WTC11 (cell line): ENCODE measurements at places on chromosomes 5 and 9. TPM values are rescaled to one million over a fixed set of nuclear protein-coding genes. Genes with fewer than 3 reads are reported as not detected.
A peak's percentile ranks its signal among the peaks of the same experiment; 100 is the strongest.

DNA sequence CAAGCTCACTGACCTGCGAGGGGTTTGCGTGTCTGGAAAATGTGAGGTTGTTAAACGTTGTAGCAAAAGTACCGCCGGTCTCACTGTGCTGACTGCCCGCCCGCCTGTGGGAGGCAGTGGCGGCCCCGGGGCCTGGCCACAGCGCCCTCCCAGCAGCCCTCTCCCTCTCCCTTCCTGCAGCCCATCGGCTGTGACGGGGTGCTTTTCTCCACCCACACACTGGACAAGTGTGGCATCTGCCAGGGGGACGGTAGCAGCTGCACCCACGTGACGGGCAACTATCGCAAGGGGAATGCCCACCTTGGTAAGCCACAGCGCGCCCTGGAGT lies 6.2 kb downstream of the ADAMTSL2 start:
- H3K27me3 ChIP-seq: peaks cover 5% of the 10 kb centered on the region
- H3K4me3 ChIP-seq: no peak overlapping the region; the same call in none of the 2 replicates
- H3K36me3 ChIP-seq: no peaks in the 10 kb centered on the region
- H3K27ac ChIP-seq: no peak overlapping the region

The SPARC gene
- total RNA-seq: 357 to 418 TPM (median 358 TPM) in 3 replicates

- no peaks in the 10 kb centered on the region for H3K36me3 ChIP-seq
- no peak overlapping the region for H3K4me3 ChIP-seq
- no peak overlapping the region for H3K27ac ChIP-seq
Measured at GRCh38 chr9:128045831-128046230, 21.3 kb downstream of the NAIF1 start.

The ANKRD31 gene
- 0.09 to 0.18 TPM (median 0.09 TPM) in 3 replicates for total RNA-seq

DNA sequence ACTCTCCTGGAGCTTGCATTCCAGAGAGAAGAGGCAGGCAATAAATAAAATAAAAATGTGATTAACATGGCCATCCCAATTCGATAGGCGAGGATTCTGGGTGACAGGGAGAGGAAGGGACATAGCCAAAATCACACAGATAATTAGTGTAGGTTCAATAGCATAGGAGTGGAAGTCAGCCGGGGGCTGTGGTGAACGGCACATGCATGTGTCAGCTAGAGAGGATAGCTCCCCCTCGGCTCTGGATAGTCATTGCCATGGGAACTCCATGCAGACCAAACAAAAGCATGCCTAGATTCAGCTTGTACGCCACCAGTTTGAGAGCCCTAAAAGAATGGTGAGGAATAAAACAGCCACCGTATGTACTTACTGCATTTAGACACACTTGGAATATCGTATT lies 223.5 kb downstream of the GRIA1 start:
- no peaks in the 10 kb centered on the region for H3K4me1 ChIP-seq
- no peak overlapping the region for H3K27ac ChIP-seq
- no peaks in the 10 kb centered on the region for H3K36me3 ChIP-seq
- H3K27me3 ChIP-seq: no peaks in the 10 kb centered on the region

GRCh38 chr5:78293851-78294247 lies 649 bp downstream of the AP3B1 start:
- H3K36me3 ChIP-seq: no peaks in the 10 kb centered on the region
- H3K27ac ChIP-seq: peak overlapping the region; percentile 95
- H3K4me1 ChIP-seq: peaks cover 34% of the 10 kb centered on the region
- no peak for DNase-seq
- peak overlapping the region; percentile 93 for H3K4me3 ChIP-seq

DNA sequence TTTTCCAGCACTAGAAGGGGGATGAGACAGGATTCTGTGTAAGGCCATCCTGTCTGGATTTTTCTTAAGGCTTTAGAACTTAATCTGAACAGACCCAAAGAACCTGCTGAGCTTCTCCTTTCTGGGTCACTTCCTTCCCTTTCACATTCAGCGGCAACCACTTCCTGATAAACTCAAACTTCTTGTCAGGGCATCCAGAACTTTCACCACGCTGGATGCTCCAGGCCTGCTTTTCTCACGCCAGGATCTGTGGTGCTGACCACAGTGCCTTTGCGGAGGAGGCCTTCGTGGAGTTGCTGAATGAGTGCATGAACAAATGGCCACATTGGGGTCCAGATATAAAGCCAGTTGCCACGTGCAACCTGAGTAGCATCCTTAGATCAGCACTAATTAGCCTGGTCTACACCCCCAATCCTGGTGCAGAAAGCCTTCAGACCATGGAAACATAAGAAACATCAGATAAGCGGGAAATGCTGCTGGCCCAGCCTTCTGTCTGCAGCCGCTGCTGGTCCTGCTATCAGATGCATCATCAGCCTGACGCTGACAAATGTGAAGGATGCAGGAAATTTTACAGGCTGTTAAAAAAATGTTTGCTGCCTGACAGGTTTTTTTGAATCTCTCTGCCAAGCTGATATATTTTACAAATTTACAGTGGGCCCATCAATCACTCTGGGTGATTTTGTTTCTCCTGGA lies 75.3 kb upstream of the BARHL1 start:
- H3K27me3 ChIP-seq: no peaks in the 10 kb centered on the region
- H3K36me3 ChIP-seq: no peaks in the 10 kb centered on the region
- no peak overlapping the region for H3K27ac ChIP-seq

DNA sequence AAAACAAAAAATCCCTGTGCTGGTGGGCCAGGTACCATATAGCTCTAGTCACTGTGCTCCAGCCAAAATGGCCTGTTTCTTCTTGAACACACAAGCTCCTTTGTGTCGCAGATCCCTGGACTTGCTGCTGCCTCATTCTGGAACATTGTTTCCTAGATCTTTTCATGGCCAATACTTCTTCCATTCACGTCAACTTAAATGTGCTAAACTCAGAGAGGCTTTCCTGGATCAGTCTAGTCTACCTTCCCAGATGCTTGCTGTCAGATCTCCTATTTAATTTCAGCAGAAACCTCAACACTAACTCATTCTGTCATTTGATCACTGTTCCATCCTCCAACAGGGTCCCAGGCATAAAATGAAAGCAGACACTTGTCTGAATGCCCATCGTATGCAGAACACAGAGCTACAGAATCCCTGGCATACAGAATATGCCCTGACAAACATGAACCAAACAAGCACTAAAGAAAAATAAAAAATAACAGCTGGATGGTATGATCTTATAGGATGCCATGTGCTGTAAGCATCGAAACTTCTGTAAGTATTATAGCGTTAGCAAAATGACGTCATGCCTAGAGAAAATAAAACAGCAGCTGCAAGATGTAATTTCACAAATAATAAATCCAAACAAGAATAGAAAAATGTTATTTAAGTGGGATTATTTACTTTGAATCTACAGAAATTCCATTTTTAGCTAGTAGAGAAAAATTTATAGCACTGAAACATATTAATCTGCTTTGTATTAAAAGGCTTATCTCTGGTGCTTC lies 403.7 kb upstream of the DAP start:
- H3K27me3 ChIP-seq: no peaks in the 10 kb centered on the region
- no peaks in the 10 kb centered on the region for H3K36me3 ChIP-seq
- H3K4me1 ChIP-seq: no peaks in the 10 kb centered on the region
- no peak for DNase-seq
- no peak overlapping the region for H3K27ac ChIP-seq

GRCh38 chr5:172688349-172689217 lies 47.5 kb downstream of the NEURL1B start:
- no peak overlapping the region for H3K4me3 ChIP-seq
- H3K36me3 ChIP-seq: no peaks in the 10 kb centered on the region
- peaks cover 14% of the 10 kb centered on the region for H3K27me3 ChIP-seq
- peaks cover 7% of the 10 kb centered on the region for H3K4me1 ChIP-seq

The TRMT10B gene
- 6.1 to 7.2 TPM (median 7.2 TPM) in 3 replicates for total RNA-seq

The MEGF10 gene
- 17.9 to 24.5 TPM (median 20.8 TPM) in 3 replicates for total RNA-seq

DNA sequence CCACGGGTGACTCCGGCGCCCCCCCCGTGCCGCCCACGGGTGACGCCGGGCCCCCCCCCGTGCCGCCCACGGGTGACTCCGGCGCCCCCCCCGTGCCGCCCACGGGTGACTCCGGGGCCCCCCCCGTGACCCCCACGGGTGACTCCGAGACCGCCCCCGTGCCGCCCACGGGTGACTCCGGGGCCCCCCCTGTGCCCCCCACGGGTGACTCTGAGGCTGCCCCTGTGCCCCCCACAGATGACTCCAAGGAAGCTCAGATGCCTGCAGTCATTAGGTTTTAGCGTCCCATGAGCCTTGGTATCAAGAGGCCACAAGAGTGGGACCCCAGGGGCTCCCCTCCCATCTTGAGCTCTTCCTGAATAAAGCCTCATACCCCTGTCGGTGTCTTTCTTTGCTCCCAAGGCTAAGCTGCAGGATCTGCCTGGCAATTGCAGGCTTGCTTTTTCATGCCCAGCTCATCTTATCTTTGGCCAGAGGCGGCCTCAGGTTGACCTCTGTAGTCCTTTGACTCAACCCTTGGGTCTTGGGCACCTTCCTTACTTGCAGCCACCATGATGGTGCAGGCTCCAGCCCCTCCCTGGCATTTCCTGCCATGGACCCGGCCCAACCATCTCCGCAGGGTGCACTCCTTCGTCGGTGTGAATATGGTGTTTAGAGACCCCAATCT lies 9.8 kb downstream of the CEL start:
- H3K27me3 ChIP-seq: no peaks in the 10 kb centered on the region
- no peak for DNase-seq
- no peak overlapping the region for H3K4me3 ChIP-seq
- H3K27ac ChIP-seq: no peak overlapping the region
- H3K36me3 ChIP-seq: peaks cover 3% of the 10 kb centered on the region

DNA sequence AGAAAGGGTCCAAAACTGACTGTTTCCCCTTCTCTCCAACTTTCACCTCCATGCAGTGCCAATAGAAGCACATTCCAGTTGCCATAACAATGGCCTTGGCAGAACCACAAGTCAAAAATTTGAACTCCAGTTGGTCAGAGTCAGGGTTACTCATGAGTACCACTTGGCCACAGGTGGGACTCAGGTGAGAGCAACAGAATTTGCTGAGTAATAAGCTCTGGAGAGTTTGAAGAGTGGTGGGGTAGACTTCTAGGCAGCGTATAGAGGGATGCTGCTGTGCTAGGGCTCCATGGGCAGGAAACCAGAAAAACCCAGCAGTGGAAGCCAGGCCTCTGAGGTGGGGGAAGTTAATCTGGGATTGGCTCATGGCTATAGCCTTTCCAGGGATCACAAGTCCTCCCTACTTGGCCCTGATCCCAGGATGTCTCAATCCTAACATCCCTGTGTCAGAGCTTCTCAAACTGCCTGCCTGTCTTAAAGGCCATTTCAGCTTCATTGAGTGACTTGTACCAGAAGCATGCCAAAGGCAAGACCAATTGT lies 30.2 kb downstream of the SNX18 start:
- no peaks in the 10 kb centered on the region for H3K27me3 ChIP-seq
- DNase-seq: no peak
- no peaks in the 10 kb centered on the region for H3K4me1 ChIP-seq
- H3K36me3 ChIP-seq: no peaks in the 10 kb centered on the region; the same call in 1 of the 2 replicates

- no peak for DNase-seq
- peaks cover 60% of the 10 kb centered on the region for H3K36me3 ChIP-seq
- H3K27ac ChIP-seq: peak overlapping the region; percentile 95
- H3K27me3 ChIP-seq: no peaks in the 10 kb centered on the region
Measured at GRCh38 chr9:130629443-130630070, 34.8 kb upstream of the PRDM12 start.

DNA sequence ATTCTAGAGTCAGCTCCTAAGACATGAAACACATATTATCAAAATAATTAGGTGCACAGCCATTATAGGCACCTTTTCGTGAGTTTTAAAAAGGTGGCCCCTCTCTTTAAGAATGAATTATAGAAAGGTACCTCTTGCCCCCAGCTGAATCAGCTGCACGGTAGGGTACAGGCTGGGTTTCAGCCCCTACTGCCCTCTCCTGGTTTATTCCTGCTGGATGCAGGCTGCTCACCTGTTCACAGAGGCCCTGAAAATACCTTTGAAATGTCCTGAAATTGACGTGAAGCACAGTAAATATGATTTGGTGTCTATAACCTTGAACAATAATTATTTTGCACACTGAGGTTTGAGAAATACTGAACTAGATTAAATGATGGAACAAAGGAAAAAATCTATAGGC lies 504.8 kb upstream of the SGCD start:
- H3K27me3 ChIP-seq: no peaks in the 10 kb centered on the region
- H3K36me3 ChIP-seq: no peaks in the 10 kb centered on the region
- H3K4me3 ChIP-seq: no peak overlapping the region
- no peak overlapping the region for H3K27ac ChIP-seq

The IFNA21 gene
- not detected in 3 replicates for total RNA-seq

GRCh38 chr5:110896901-110897300 lies 158.1 kb downstream of the SLC25A46 start:
- peaks cover 17% of the 10 kb centered on the region for H3K4me1 ChIP-seq
- no peak overlapping the region for H3K27ac ChIP-seq
- H3K36me3 ChIP-seq: no peaks in the 10 kb centered on the region
- no peaks in the 10 kb centered on the region for H3K27me3 ChIP-seq

GRCh38 chr5:28451483-28451882 lies 1413.1 kb upstream of the CDH9 start:
- no peaks in the 10 kb centered on the region for H3K27me3 ChIP-seq
- H3K4me3 ChIP-seq: no peak overlapping the region
- DNase-seq: no peak
- H3K27ac ChIP-seq: no peak overlapping the region
- peaks cover 7% of the 10 kb centered on the region; the same call in 1 of the 2 replicates for H3K36me3 ChIP-seq

DNA sequence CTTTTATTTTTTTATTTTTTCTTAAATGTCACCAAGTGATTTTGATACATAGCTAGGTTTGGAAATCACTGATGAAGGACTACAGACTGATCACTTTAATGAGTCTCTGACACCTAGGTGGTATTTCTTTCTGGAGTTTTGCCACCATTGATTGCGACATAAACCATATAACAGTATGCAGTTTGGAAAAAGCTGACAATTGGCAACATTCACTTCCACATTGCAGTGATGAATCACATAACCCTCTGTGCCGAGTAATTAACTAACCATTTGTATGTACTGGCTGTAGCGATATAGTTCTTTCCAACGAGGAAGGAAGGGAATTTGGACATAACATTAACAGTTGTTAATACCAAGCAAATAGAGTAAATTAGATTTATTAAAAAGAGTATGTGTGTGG lies 222.9 kb upstream of the EFNA5 start:
- H3K4me1 ChIP-seq: no peaks in the 10 kb centered on the region
- DNase-seq: no peak
- no peak overlapping the region for H3K4me3 ChIP-seq
- 0 out of 2 replicates have a peak, but pooled peaks cover 3% of the 10 kb centered on the region for H3K36me3 ChIP-seq
- no peak overlapping the region for H3K27ac ChIP-seq

The TAF11L3 gene
- not detected in 3 replicates for total RNA-seq
